ENCODE measurements at places on chromosomes 7 and 10.

DNA sequence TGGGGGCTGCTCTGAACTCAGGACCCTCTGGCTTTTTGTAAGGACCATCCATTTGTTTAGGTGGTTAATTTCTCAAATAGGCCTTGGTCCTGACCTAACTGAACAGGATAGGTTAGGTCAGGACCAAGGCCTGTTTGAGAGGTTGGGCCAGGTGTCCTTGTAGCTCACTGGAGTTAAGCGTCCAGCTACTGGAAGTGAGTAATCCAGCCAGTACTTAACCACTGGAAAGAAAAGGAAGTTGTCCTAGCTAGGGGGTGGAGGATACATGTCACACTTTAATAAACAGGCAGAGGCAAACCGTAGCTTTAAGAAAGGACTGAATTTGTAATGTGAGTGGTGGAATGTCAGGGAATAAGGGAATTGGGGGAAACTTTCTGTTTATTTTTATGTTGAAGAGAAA lies 96.0 kb downstream of the GPR85 start:
- no peak for DNase-seq

DNA sequence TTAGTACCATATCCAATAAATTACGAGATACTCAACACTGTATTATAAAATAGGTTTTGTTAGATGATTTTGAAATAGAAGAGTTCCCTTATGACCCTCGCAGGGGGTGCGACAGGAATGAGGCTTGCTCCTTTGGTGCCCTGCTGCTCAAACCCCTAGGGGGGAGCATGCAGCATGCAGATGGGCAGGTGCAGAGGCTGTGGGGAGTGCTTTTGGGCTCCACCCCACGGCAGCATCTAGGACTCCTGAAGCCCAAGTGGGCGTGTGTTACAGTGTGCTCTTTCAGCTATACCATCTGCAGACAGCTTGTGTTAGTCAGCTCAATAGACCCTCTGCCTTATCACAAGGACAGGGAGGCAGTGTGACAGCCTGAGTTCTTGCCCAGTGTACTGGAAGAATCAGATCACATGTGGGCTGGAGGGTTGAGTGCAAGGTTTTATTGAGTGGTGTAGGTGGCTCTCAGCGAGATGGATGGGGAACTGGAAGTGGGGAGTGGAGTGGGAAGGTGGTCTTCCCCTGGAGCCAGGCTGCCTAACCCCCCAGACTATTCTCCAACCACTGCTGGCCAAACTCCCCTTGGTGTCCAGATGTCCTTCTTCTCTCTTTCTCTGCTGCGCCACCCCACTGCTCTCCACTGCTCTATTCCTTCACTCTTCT lies 3.1 kb upstream of the MRC1 start:
- no peak for DNase-seq

DNA sequence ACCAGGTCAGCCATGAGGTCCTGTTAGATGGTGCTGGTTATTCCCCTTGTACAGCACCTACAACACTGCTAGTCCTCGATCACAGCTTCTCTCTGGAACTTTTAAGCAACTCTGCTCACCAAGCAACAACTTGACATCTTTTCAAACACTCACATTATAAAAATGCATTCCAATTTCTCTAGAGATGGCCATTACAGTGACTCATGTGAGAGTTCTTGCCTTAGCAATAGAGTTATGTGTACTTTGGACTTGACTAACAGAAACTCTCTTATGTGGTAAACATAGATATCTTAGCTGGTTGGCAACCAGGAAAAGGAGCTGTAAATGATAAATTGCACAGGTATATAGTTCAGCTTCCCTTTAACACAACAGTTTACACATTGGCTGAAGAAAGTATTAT lies 122.2 kb downstream of the PDE1C start:
- DNase-seq, result no peak

- no peak for DNase-seq
These were observed 20.7 kb downstream of the LHPP start for GRCh38 chr10:124482236-124482800.

- DNase-seq, result no peak
These were observed 166.2 kb downstream of the PKD1L1 start for GRCh38 chr7:47782022-47782421.

DNA sequence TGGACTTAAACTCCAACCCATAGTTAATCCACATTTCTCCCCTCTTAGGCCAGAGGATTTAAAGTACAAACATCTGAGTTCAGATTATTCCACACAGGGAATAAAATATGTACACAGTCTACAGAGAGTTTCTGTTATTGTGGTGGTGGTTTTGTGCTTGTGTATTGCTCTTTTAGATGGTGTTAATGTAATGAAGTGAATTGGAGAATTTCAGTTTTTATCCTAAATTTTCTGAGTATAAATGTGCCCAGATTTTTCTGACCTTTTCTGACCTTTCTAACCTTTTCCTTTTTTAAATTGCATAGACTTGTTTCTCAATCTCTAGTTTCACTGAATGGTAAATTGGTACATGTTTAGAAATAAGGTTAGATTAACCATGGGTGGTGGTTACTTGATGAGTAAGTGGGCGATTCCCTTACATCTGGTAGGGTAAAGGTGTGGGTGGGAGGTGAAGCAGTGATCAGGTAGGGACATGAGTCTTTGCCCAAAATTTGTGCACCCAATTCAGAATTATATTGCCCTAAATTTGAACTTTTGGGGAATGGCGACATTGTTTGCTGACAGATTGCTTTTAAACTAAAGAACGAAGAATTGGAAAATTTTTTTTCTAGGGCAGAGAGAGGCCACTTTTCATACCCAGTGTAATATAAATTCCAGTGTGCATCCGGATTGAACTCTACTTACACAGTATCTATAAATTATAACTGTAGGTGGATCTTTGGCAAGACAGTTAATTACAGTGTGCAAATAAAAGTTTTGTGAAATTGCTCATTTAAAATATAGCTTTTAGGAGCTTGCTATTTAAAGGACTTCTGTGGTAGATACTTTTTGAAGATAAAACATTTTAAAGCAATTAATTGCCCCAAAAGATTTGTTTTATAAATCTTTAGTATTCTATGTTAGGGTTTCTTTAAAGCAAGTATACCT lies 62.2 kb downstream of the ST7 start:
- no peak for DNase-seq

- DNase-seq, result no peak
These were observed 399.0 kb downstream of the CCSER2 start for GRCh38 chr10:84727398-84727797.

- no peak for DNase-seq
These were observed 179.5 kb upstream of the IMMP2L start for GRCh38 chr7:111741811-111742240.

DNA sequence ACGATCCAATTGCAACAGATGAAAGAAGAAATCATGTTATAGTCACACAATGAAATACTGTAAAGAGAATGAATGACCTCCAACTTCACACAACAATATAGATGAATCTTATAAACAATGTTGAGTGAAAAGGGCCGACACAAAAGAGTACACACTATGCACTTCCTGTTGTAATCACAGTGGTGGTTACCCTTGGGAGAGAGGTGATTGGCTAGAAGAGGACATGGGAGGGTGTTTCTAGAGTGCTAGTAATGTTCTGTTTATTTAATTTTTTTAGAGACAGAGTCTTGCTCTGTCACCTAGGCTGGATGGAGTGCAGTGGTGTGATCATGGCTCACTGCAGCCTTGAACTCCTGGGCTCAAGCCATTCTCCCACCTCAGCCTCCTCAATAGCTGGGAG lies 82.5 kb downstream of the NDUFB2 start:
- no peak for DNase-seq

- DNase-seq, result no peak
These were observed 137.6 kb upstream of the VWC2 start for GRCh38 chr7:49635800-49636199.

- no peak for DNase-seq
These were observed 114.7 kb downstream of the SEC23IP start for GRCh38 chr10:120007261-120007660.

GRCh38 chr10:132685101-132685891 lies 100.7 kb downstream of the NKX6-2 start:
- peak; percentile 32 for DNase-seq

GRCh38 chr10:13989616-13990015 lies 341.1 kb downstream of the FRMD4A start:
- DNase-seq, result no peak

GRCh38 chr10:6339891-6340290 lies 137.2 kb downstream of the PFKFB3 start:
- no peak for DNase-seq

- DNase-seq, result peak; percentile 20
These were observed 3.9 kb upstream of the INPP5A start for GRCh38 chr10:132533571-132534260.

- DNase-seq, result no peak
These were observed 13.2 kb downstream of the TMEM243 start for GRCh38 chr7:87206361-87206760.

DNA sequence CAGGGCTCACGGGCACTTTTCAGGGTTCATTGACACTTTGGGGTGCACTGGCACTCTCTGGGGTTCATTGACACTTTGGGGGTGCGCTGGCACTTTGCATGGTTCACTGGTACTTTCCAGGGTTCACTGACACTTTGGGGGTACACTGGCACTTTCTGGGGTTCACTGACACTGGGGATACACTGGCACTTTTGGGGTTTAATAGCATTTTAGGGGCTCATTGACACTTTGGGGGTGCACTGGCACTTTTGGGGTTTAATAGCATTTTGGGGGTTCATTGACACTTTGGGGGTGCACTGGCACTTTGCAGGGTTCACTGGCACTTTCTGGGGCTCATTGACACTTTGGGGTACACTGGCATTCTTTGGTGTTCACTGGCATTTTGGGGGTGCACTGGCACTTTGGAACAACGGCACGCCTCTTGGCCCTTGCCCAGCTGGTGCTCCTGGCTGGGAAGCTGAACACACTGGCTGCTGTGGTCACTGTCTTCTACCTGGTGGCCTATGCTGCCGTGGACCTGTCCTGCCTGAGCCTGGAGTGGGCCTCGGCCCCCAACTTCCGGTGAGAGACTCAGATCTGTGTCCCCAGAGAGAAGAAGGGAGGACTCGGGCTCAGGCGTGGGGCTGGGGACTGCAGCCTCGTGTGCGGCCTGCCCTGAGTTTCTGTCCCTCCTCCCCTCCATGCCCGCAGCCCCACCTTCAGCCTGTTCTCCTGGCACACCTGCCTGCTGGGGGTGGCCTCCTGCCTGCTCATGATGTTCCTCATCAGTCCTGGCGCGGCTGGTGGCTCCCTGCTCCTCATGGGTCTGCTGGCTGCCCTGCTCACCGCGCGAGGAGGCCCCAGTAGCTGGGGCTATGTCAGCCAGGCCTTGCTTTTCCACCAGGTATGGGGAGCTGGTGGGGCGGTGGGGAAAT lies 6.2 kb upstream of the TRIP6 start:
- no peak for DNase-seq

DNA sequence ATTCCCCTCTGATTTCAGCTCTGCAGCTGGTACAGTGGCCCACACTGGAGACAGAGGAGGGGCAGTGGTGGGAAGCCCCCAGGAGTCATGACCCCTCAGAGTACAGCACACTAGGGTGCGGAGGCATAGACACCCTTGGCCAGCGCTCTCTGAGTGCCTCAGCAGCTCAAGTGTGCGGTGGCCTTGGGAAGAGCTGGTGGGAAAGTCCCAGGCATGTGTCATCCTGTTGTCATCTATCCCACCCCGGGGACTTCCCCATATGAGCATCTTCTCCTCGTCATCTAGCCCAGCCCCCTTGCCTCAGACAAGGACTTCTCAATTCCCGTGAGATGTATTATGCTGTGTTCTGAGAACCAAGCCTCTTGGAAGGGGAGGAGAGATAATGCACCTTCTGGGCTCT lies 15.6 kb upstream of the PPIF start:
- no peak for DNase-seq

DNA sequence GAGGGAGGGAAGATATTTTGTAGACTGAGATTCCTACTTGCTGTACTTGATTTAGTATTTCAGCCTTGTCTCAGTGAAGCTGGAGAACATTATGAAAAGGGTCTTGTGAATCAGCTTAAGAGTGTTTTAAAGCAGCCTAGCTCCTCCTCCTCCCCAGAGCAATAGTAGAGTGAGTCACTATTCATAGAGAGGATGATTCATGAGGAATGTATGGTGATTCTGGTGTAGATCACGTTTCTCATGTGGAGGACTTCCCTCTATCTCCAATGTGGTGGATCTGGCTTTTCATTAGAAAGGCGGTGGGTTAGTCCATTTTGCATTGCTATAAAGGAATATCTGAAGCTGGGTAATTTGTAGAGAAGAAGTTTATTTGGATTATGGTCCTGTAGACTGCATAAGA lies 340.1 kb upstream of the CHRM2 start:
- no peak for DNase-seq

DNA sequence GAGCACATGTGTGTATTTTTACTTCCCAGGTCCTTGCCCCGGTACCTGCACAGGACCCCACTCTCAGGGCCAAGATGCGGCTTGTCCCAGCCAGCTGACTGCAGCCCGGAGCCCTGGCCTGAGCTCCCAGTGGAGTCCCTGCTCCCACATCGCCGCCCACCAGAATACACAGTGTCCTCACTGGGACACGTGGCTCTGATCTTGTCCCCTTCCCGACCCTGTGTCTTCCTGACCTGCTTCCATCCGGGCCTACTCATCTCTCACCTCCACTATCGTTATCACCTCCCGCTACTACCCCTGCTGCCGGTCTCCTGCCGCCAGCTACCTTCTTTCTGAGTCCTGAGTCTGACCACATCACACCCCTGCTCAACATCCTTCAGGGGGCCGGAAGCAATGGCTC lies 146.3 kb upstream of the CHST15 start:
- no peak for DNase-seq

All from right forelimb (tissue), 1 donor.